HL-60 (cell line): ENCODE measurements at places on chromosomes 4 and X.
A peak's percentile ranks its signal among the peaks of the same experiment; 100 is the strongest.

DNA sequence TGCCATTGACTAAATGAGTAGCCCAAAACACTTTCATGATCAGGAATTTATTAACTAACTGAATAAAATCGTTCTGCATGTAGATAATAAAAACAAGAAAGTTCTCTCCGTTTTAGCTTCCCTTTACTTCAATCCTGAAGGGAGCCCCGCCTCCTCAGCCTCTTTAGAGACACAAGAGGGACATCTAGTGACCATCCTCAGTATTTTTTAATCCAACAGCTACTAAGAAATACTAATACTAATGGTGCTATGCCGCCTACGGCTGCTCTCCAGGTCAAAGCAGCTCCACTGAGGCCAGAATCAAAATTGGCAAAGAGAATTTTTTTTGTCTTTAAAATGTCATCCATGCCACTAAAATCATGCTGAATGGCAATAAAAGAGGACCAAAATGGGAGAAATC lies 3.2 kb upstream of the PCDH19 start:
- peak; percentile 4 for DNase-seq

DNA sequence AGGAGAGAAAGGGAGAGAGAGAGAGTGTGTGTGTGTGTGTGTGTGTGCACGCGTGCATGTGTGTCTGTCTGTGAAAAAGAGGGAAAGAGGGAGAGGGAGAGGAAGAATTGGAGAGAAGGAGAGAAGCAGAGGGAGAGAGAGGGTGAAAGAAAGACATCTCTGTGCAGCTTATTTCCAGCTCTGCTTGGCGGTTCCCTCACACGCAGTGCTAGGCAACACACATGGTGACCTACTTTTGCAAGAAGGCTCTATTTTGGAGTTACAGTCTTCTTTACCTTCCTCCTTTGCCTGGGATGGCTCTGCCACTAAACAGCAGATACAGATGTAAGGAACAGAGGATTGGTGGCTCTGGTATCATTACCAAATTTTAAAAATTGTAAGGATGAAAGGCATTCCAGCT lies 40.1 kb downstream of the SLC16A2 start:
- no peak for DNase-seq

DNA sequence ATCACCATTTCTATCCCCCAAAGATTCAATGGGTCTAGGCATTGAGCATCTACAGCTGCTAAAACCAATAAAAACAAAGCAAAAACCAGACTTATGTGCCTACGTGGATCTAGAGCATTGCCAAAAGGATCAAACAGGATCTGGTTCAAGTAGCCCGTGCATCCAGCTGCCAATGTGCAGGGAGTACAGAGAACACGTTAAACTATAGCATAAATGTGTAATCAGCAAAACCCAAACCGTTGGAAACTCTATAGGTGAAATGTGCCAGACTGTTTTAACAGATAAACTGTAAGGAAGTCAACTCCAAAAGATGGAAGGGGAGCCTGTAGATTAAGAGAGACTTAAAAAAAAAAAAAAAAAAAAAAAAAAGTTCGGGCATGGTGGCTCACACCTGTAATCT lies 58.5 kb downstream of the APOO start:
- no peak for DNase-seq

GRCh38 chrX:150037041-150037440 lies 98.8 kb upstream of the EOLA2 start:
- no peak for DNase-seq

- no peak for DNase-seq
Observed at GRCh38 chrX:39616098-39616729, 481.5 kb downstream of the BCOR start.

DNA sequence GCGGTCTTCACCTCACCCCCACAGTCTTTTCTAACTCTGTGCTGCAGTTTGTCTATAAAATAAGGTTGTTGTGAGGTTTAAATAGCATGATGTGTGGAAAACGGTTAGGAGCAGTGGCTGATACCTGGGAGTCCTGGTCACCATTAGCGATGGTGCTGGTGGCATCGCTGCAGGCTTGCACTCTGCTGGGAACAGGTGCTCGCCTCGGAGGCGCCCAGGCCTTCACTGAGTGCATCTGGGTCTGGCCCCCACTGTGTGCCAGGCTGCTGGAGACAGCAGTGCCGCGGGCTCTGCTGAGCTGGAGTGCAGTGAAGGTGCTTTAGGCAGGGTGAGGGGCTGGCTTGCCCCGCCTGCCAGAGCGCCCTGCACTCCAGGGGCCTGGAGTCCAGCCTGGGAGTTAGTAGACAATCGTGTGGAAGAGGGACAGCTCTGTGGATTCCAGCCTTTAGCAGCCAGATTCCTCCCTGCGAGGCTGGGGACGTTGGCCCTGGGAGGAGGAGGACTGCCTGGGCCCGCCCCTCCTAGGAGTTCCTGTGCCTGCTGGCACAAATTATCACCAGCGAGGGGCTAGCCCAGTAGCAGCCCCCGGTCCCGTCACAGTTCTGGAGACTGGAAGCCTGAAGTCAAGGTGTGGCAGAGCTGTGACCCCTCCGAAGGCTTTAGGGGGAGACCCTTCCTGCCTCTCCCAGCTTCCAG lies 7.3 kb downstream of the RGS12 start:
- DNase-seq, result no peak

- no peak for DNase-seq
Observed at GRCh38 chrX:31217084-31217483, 145.2 kb upstream of the FTHL17 start.

GRCh38 chr4:10413177-10413576 lies 44.0 kb downstream of the ZNF518B start:
- DNase-seq, result no peak

GRCh38 chrX:68826113-68826980 lies 2.5 kb upstream of the EFNB1 start:
- DNase-seq, result no peak

DNA sequence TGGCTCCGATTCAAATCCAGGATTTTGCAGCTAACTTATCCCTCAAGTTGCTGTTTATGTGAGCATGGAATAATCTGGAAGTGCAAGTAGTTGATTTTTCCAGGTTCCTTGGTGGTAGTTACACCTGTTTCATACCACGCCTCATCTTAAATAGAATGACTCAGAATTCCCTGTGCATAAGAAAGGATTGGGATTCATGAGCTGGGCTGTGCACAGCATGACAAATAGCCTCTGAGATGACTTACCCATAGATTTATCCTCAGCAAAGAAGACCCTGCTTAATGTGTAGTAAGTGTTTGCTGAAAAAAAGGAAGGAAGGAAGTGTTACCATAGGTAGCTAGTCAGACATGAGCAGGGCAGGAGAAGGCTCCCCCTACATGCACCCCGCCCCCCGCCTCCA lies 777.7 kb upstream of the ADGRL3 start:
- DNase-seq, result no peak

GRCh38 chr4:83019794-83020494 lies 9.3 kb upstream of the LIN54 start:
- no peak for DNase-seq

DNA sequence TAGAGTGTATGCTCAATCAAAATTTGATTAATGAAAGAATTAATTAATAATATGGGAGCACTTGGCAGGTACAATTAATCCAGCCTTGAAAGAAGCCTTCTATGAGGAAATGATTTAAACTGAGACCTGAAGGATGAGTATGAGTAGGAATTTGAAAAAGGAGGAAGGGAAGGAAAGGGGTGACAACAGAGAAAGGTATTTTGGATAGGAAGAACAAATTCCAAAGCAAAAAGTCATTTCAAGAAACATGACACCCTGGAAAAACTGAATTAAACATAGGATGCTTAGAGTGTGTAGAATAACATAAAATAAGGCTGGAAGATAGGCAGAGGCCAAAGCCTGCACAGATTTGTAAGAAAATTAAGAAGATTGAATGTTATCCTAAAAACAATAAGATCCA lies 29.6 kb downstream of the PHOX2B start:
- DNase-seq, result no peak

DNA sequence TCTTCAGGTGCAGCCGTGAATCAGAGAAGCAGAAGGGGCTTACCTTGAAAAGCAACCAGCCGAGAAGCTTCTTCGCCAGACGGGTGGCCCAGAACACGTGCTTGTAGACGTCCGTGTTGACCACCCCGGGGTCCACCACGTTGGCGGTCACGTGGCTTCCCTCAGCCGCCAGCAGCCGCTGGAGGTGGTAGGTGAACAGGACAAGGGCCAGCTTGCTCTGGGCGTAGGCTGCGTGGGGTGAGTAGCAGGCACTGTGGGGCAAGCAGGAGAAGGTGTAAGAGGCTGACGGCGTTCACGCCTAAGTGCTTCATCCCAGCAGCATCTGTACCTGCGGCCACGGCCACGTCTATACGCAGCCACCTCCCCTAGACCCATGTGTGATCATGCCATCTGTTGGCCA lies 257.8 kb downstream of the DHRSX start:
- DNase-seq, result no peak

DNA sequence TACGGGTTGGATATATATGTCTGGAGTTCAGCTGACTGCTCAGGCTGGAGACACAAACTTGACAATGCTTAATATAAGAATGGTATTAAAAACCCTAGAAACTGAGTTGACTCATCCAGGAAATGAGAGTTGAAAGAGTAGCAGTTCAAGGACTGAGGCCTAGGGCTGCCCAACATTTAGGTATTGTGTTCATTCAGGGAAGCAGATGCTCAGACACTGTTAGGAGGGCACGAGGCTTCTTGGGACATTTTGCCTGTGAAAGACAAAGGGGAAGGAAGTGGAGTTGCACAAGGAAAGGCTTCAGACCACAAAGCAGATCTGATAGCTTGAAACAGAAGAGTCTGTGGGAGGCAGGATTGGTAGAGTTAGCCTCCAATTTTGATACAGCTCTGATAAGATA lies 52.0 kb upstream of the HS3ST1 start:
- peak; percentile 97 for DNase-seq

GRCh38 chr4:95118497-95118896 lies 360.7 kb downstream of the BMPR1B start:
- no peak for DNase-seq

DNA sequence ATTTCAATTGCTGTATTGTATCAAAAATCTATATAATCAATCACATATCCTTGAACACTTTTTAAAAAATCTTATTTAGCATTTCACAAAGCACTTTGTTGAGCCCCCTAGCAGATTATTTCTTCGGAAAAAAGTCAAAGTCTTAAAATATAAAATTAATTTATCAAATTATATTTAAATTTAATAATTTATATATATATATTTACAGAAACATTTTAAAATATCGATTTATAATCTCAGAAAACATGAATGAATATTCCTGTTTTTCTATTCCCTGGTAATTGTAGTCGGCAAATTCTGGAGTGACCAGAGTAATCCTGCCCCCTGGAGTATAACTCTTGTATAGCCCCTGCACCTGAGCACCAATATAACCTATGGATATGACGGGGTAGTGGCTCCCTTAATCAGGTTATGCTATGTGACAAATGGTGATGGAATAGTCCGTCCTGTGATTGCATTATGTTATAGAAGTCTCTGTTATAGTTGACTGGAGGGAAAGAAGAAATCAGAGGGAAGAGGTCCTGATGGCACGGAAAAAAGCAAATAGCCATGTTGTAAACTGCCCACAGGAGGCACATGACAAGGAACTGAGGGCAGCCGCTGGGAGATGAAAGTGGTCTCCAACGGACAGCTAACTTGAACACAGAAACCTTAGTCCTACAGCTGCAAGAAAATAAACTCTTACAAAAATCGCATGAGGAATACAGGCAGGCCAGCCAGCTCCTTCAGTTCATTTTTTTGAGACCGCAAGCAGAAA lies 1092.3 kb downstream of the ARAP2 start:
- DNase-seq, result no peak

- DNase-seq, result no peak
Observed at GRCh38 chr4:128542047-128542446, 254.4 kb upstream of the PGRMC2 start.

GRCh38 chrX:22314692-22315091 lies 42.0 kb downstream of the CBLL2 start:
- DNase-seq, result no peak

GRCh38 chr4:80540785-80541469 lies 205.4 kb downstream of the CFAP299 start:
- no peak for DNase-seq

DNA sequence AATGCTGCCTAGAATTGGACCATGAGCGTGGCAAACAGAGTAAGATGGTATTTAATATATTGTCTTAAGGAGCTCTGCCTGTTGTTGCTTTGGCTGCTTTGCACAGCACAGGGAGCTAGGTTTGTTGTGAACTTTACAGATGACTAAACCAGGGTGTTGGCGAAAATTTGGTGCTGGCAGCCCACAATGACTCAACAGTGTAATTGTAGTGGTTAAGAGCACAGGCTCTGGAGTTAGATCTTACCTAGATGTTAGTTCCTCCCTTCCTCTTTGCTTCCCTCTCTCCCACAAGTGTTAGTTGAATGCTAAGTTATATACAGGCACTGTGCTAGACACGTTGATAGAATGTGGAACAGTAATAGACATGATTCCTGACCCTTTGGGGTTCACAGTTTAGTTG lies 128.9 kb upstream of the TRPC5 start:
- DNase-seq, result no peak

- DNase-seq, result no peak
Observed at GRCh38 chr4:8556341-8557150, 23.6 kb upstream of the GPR78 start.

DNA sequence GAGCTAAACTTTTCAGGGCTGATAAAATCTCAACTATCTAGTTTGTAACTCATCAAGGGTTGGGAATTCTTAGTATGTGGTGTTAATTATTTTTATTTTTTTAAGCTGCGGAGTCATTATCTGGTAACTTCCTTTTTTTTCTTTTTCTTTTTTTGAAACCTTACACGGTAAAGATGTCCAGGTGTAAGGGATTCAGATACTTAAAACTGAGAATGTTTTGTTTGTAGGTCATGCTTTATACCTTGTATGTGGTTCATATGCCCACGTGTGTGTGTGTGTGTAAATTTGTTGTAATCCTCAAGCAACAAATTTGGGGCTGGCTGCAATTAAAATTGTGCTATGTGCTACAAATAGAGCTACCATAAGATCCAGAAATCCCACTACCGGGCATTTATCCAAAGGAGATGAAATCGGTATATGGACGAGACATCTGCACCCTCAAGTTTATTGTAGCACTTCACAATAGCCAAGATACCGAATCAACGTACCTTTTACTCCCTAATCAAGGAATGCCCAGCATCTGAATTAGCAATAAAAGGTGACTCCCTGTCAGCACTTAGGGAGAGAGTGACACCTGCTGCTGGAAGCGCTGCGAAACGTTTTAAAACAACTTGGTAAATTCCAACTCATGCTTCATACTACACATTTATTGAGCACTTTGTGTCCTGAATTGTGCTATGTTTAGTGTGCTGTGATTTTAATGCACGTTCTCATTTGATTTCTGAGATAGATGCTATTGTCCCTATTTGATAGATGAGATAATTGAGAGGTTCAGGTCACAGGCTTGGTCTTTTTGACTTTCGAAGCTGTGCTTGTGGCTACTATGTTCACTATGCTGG lies 16.1 kb downstream of the MSMO1 start:
- no peak for DNase-seq

DNA sequence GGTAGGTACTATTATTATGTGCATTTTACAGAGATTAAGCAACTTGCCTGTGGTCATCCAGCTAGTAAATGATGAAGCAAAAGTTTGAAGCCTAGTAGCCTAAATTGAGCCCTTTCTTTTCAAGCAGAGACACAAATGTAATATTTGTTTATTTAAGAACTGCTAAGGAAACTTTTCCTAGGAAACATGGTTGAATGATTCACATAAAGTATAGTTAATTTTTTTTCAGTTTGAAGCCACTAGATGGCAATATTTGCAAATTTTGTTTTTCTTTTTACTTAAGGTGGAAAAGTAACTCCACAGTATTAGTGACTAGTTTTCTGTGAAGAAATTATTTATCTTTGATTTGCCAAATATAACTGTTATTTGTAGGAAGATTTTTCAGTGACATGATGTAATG lies 52.8 kb upstream of the ANKRD17 start:
- no peak for DNase-seq

GRCh38 chrX:2781698-2782097 lies 29.9 kb downstream of the XG start:
- no peak for DNase-seq
